ENCODE measurements at places on chromosomes 6 and 20. TPM values are rescaled to one million over a fixed set of nuclear protein-coding genes. Genes with fewer than 3 reads are reported as not detected.

GRCh38 chr6:135215160-135215559 lies 34.1 kb downstream of the MYB start:
- peaks cover 56% of the 10 kb centered on the region for H3K36me3 ChIP-seq
- no peaks in the 10 kb centered on the region for H3K27me3 ChIP-seq
- H3K4me3 ChIP-seq: no peak overlapping the region

- H3K36me3 ChIP-seq: no peaks in the 10 kb centered on the region
- H3K4me1 ChIP-seq: peaks cover 37% of the 10 kb centered on the region
- no peak overlapping the region for H3K4me3 ChIP-seq
- H3K27me3 ChIP-seq: peaks cover 6% of the 10 kb centered on the region
Observed at GRCh38 chr6:2986722-2987221, 12.9 kb upstream of the NQO2 start.

GRCh38 chr6:4905826-4906225 lies 98.0 kb downstream of the RPP40 start:
- H3K36me3 ChIP-seq: peaks cover 8% of the 10 kb centered on the region
- H3K27ac ChIP-seq: peak overlapping the region; percentile 76
- peak overlapping the region; percentile 89 for H3K4me3 ChIP-seq
- DNase-seq: no peak
- H3K4me1 ChIP-seq: peaks cover 53% of the 10 kb centered on the region

The CLPSL1 gene
- total RNA-seq: not detected

The PAK5 gene
- not detected for total RNA-seq

GRCh38 chr6:112268654-112269053 lies 14.3 kb upstream of the LAMA4 start:
- H3K4me1 ChIP-seq: peaks cover 9% of the 10 kb centered on the region
- no peak for DNase-seq
- no peak overlapping the region for H3K4me3 ChIP-seq
- no peaks in the 10 kb centered on the region for H3K36me3 ChIP-seq

The NR2E1 gene
- total RNA-seq: not detected

DNA sequence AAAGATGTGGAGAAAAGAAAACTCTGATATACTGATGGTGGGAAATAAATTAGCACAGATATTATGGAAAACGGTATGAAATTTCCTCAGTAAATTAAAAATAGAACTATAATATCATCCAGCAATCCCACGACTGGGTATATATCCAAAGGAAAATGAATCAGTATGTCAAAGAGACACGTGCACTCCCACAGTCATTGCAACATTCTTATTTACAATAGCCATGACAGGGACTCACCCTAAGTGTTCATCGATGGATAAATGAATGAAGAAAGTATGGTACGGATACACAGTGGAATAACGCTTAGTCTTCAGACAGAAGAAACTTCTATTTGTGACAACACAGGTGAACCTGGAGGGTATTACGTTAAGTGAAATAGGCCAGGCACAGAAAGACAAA lies 5.7 kb upstream of the ADTRP start:
- no peak for DNase-seq
- H3K27me3 ChIP-seq: peaks cover 18% of the 10 kb centered on the region

DNA sequence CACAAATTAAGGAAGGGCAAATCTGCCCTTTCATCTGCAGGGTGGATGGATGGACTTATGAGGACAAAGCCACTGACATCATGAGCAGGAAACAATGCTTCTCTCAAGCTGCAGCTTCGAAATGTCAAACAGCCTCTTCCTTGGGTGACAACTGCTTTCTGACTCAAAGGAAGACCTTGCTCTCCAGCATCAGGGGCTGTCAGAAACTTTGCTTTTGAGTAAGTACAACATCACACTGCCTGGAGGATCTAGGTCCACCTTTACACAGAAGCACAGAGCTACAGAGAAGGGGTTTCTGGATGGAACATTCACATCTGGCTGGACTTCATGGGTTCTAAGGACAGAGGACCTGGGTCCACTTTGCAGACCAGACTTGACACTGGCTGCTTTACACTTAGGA lies 5.9 kb downstream of the CST1 start:
- no peak overlapping the region for H3K4me3 ChIP-seq
- no peak for DNase-seq
- H3K36me3 ChIP-seq: no peaks in the 10 kb centered on the region
- H3K27ac ChIP-seq: no peak overlapping the region
- peaks cover 6% of the 10 kb centered on the region for H3K27me3 ChIP-seq

The TRDN gene
- not detected for total RNA-seq

GRCh38 chr6:96016334-96017069 lies 728 bp downstream of the FUT9 start:
- peaks cover 25% of the 10 kb centered on the region for H3K27me3 ChIP-seq
- H3K4me3 ChIP-seq: no peak overlapping the region
- H3K27ac ChIP-seq: no peak overlapping the region
- H3K36me3 ChIP-seq: peaks cover 5% of the 10 kb centered on the region
- DNase-seq: no peak

DNA sequence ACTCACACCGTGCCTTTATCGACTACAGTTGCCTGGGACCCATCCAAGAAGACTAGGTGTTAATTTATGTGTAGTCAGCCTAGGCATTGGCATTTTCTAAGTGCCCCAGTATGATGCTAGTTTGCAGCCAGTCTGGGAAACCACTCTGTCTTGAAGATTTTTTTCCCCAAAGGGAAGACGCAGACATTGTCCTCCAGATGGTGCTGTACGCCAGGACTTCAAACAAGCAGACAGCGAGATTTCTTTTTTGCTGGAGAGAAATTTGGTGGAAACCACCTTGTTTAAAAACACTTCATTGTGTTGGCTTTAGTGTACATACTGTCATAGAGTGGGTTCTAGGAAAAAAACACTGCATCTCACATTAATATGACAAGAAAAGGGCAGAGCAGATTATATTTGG lies 30.0 kb downstream of the ALDH5A1 start:
- H3K27ac ChIP-seq: no peak overlapping the region
- no peak overlapping the region for H3K4me3 ChIP-seq
- no peaks in the 10 kb centered on the region for H3K27me3 ChIP-seq
- DNase-seq: no peak

The ZNF322 gene
- 18.0 TPM for total RNA-seq

DNA sequence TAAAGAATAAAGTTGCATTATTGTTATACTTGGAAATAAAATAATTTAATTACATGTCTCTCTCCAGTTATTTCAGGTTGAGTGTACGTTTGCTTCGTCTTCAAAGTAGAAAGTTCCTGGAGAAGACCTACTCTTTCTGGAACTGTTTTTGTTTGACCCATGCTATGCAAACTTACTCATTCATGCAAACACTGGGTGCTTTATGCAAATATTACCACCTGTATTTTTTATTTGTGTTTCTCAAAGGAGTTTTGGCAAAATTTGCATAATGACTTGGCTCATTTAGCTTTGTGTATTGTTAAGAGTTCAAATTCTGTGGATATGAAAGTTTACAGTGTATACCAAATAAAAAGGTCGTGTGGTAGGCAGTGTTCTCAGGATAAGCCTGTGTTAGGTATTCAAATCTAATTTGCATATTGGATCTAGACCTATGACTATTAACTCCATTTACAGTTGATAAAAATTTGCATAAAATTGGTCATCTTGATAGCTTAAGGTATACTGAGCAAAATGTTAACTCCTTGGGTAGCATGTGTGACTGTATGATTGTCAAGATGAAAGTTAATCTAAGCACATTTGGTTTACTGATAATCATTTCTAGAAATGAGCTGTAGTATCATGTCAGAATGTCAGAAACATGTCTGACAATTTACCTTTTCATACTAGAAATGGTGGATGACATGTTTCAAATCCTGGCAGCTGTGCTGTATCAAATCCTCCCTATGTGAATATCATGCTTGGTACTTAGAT lies 65.2 kb downstream of the CDKAL1 start:
- no peak for DNase-seq
- H3K36me3 ChIP-seq: peaks cover 32% of the 10 kb centered on the region
- peak overlapping the region; percentile 63 for H3K4me3 ChIP-seq
- H3K4me1 ChIP-seq: peaks cover 18% of the 10 kb centered on the region

DNA sequence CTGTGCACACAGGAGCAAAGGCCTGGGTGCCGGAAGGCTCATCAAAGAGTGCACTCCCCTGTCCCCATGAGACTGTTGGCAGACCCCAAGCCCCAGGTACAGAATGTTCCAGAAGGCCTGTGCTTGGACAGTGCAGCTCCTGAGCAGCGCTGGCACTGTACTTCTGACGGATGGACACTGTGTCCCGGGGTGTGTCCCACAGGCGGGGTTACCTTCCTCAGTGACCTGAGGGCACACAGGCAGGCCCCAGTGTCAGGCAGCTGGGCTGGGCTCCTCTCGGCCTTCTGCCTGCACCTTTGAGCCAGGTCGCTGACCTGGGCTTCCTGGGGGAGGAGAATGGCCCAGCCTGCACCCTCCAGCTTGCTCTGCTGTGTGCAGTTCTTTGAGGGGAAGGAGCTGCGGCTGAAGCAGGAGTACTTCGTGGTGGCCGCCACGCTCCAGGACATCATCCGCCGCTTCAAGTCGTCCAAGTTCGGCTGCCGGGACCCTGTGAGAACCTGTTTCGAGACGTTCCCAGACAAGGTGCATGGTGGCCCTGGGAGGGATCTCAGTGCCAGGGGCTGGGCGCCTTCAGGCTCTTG lies 30.1 kb downstream of the PYGB start:
- H3K36me3 ChIP-seq: no peaks in the 10 kb centered on the region
- no peak overlapping the region for H3K4me3 ChIP-seq
- no peak overlapping the region for H3K27ac ChIP-seq
- peaks cover 2% of the 10 kb centered on the region for H3K4me1 ChIP-seq
- H3K27me3 ChIP-seq: no peaks in the 10 kb centered on the region

- no peak for DNase-seq
- no peaks in the 10 kb centered on the region for H3K27me3 ChIP-seq
- H3K4me1 ChIP-seq: peaks cover 62% of the 10 kb centered on the region
- H3K4me3 ChIP-seq: peak overlapping the region; percentile 56
- H3K27ac ChIP-seq: peak overlapping the region; percentile 89
Observed at GRCh38 chr6:2843138-2843740, 1.6 kb upstream of the SERPINB1 start.

DNA sequence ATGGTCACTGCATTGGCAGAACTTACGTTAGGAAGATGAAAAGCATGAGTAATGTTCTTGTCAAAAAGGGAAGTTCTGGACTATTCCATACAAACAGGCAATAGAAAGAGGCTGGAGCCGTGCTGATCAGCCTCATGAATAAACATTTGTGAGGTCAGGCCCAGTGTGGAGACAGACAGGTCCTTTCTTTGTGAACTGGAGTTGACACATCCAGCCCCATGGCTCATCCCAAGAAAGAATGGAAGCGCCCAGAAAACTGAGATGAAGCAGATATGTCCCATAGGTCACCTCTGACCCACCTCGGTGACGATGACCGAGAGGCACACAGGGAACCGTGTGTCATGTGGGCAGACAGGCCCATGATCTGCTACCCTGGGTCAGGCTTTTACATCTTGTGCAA lies 276.0 kb upstream of the SGK1 start:
- no peaks in the 10 kb centered on the region for H3K36me3 ChIP-seq
- H3K4me3 ChIP-seq: no peak overlapping the region

DNA sequence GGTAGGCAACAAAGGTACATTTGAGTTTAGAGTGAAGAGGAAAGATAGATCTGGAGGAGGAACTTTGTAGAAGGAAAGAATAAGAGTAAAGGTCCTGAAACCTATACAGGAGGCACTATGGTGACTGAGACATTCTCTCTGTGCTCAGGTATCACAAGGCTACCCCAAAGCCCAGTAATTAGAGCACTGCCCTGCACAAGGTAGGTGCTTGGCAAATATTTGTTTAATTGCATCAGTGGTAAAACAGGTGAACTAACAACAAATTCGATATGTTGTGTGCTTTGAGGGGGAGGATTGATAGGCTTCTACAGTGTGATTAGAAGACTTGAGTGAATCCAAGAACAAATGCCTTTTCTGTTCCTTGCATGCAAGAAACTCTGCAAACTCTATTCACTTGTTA lies 6.8 kb upstream of the TSHZ2 start:
- no peak for DNase-seq
- H3K27ac ChIP-seq: no peak overlapping the region
- peaks cover 41% of the 10 kb centered on the region for H3K27me3 ChIP-seq
- H3K4me1 ChIP-seq: no peaks in the 10 kb centered on the region

GRCh38 chr6:154247119-154247861 lies 109.3 kb downstream of the IPCEF1 start:
- peak overlapping the region; percentile 93 for H3K4me3 ChIP-seq
- H3K27ac ChIP-seq: peak overlapping the region; percentile 92
- peaks cover 72% of the 10 kb centered on the region for H3K4me1 ChIP-seq
- H3K27me3 ChIP-seq: no peaks in the 10 kb centered on the region

The ATP6V1G2 gene
- 2.3 TPM for total RNA-seq

DNA sequence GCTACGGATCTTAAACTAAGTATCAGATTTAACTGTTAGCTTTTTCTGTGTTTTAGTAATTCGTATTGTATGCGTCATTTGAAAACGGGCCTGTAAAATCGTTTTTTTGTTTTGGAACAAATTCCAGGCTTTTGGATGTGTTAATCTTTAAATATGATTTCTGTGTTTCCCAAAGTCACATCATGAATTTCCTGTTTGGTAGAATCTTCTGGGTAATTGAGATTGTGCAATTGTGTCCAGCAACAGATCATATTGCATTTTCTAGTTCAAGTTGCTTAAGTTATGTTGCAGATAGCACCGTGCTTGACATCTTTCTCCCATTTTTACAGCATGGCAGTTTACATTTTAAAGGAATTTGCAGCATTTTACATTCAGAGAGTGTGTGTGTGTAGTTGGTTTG lies 1.9 kb downstream of the MAPK14 start:
- DNase-seq: no peak
- peak overlapping the region; percentile 94 for H3K4me3 ChIP-seq
- peaks cover 40% of the 10 kb centered on the region for H3K4me1 ChIP-seq
- H3K27me3 ChIP-seq: peaks cover 12% of the 10 kb centered on the region

The FRS3 gene
- total RNA-seq: 7.4 TPM

DNA sequence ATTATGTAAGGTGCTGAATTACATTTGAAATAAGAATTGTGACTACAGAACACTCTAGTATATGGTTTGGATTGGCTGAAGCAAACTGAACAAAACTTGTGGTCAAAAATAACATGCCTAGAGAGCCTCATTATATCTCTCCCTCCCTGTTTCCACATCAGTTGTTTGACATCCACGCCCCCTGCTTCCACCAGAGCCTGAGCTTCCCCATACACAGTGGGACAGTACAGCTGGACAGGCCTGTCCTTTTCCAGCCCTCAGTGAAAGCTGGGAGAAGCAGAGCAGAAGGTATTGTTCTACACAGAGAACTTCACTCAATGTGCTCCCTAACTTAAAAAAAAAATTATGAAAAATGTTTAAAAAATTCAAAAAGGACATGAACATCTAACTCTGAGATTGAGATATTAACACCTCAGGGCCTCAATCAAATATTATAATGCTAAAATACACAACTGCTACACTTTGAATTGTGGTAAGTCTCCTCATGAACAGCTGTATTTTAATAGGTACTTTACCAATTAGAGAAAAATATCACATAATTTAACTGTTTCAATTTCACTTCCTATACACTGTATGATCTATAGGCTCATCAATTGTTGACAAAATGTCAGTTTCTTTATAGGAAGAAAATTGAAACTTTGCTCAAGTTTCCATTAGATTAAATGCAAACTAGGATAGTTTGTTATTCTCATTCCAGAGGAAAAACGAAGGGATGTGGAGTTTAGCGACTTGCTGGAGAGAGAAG lies 44.9 kb upstream of the SCML4 start:
- H3K27me3 ChIP-seq: no peaks in the 10 kb centered on the region
- H3K27ac ChIP-seq: no peak overlapping the region
- H3K4me1 ChIP-seq: no peaks in the 10 kb centered on the region
- no peak overlapping the region for H3K4me3 ChIP-seq
- no peak for DNase-seq
